Articular chondrocyte of knee joint (primary cell): ENCODE measurements at places on chromosomes 6 and 20. TPM values are rescaled to one million over a fixed set of nuclear protein-coding genes. Genes with fewer than 3 reads are reported as not detected.

APOBEC2 gene
- not detected in 2 replicates for total RNA-seq

AFG1L gene
- 5.2 and 7.9 TPM in 2 replicates for total RNA-seq

NSFL1C gene
- total RNA-seq: 36.2 TPM in 2 replicates

SNAP25 gene
- not detected in 2 replicates for total RNA-seq

SYNGAP1 gene
- total RNA-seq: 6.3 and 6.4 TPM in 2 replicates

WFDC8 gene
- not detected in 2 replicates for total RNA-seq

DZANK1 gene
- 1.2 TPM in 2 replicates for total RNA-seq

PTP4A1 gene
- total RNA-seq: 42.5 and 43.9 TPM in 2 replicates

HLA-DQB1 gene
- 0.32 TPM in 1 of 2 replicates, not detected in the other for total RNA-seq

TPMT gene
- total RNA-seq: 20.1 and 20.4 TPM in 2 replicates

OPRM1 gene
- not detected in 2 replicates for total RNA-seq

TMEM217 gene
- total RNA-seq: 2.6 and 3.3 TPM in 2 replicates

FRK gene
- total RNA-seq: 1.0 and 1.6 TPM in 2 replicates

NECAB3 gene
- total RNA-seq: 11.6 and 14.1 TPM in 2 replicates

HMGA1 gene
- 16.1 and 37.1 TPM in 2 replicates for total RNA-seq

GGTLC1 gene
- total RNA-seq: not detected in 2 replicates

CRNKL1 gene
- 38.4 and 42.2 TPM in 2 replicates for total RNA-seq

HSPA1L gene
- 1.0 and 1.4 TPM in 2 replicates for total RNA-seq

HCK gene
- total RNA-seq: 0.11 TPM in 1 of 2 replicates, not detected in the other

CST2 gene
- total RNA-seq: not detected in 2 replicates

NEURL2 gene
- total RNA-seq: 2.7 and 4.8 TPM in 2 replicates

EEF1E1 gene
- total RNA-seq: 32.7 and 34.8 TPM in 2 replicates

TRIM15 gene
- total RNA-seq: not detected in 2 replicates

RBM24 gene
- total RNA-seq: 0.39 and 1.3 TPM in 2 replicates

PNLDC1 gene
- 0.26 and 0.65 TPM in 2 replicates for total RNA-seq
